CD4-positive, alpha-beta T cell treated with Interleukin-15 for 4 hours (primary cell): ENCODE measurements at places on chromosomes 13 and 19.

GRCh38 chr13:79141082-79141481 is 265.0 kb downstream of the RBM26 start:
- no peak for DNase-seq

DNA sequence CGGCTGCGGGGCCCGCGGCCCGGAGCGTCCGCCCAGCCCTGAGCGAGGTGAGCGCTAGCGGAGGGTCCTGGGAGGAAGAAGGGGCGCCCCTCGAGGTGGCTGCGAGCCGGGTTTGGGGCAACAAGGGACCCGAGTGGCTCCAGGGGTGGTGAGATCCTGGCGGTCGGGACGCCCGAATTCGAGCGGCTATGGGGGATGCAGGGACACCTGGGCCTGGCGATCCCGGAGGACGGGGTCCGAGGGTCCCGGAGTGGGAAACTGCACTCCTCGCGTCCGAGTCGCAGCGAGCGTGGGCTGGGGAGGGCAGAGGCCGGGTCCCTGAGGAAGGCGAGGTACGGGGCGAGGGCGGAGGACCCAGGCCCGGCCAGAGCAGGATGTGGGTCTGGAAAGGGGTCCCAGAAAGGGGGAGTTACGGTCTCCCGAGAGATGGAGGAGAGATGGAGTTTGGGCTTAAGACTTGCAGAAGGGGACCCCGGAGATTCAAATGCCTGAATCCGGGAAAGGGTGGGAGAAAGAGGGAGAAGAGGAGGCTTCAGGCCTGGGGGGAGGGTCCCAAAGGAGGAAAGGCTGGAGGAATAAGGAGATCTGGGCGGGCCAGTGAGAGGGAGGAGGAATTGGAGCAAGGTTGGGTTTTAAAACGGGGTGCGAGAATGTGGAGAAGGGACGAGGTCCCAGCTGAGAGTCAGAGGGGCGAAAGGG is 542 bp downstream of the CACNG7 start:
- no peak for DNase-seq

- DNase-seq, result no peak
Observed at GRCh38 chr13:97934590-97934989, 18.9 kb upstream of the IPO5 start.

DNA sequence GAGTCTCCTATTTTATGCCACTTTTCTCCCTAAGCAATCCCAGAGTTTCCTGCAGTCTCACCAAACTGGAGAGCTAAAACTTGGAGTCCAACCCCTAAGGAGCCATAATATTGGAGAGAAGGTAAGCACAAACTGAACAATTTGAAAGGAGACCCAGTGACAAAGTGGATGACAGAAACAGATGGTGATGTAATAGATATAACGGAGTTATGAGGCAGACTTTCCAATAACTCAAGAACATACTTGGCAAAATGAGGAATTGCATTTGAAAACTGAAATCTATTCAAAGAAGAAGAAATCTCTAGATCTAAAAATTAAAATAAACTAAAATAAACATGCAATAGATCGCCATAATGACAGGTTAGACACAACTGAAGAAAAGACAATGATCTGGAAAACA is 200.9 kb upstream of the MIR17HG start:
- no peak for DNase-seq

DNA sequence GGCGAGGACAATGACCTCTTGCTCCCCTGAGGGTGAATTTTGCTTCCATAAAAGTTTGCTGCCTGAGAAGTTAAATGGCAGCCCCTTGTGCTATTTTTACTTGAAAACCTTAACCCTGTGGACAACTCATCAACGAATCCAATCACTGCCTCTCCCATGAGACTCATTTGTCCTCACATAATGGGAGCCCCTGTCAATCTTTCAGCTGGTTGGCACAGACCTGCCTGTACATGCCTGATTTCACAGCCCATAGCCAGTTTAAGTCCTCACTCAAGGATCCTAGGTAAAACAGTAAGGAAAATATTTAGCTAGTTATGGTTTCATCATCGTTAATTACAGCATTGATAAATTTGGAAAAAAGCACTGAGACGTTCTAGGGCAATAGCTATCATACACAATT is 207.4 kb downstream of the NHLRC3 start:
- DNase-seq, result no peak

DNA sequence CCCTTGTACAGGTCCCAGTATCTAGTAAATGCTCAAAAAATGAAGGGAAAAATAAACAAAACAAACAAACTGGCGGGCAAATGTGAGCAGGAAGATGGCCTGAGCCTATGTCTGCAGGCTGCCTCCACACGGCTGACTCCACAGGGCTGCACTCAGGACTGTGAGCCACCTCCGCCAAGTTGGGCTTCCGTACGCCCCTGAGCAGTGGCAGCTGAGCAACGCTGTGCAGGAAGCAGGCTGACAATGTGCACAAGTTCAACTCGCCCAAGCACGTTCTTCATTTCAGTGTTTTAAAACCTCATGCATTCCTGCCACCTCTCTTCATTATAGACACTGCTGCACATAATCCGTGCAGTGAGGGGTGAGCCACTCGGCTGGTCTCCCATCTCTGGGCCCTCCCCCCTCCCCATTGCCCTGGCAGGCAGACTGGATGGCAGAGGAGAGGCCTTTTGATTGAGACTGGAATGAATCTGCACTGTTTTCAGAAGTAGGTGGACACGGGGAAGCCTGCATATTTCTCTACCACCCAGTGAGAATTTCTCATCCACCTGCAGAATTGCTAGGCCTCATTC is 915.3 kb downstream of the UQCRFS1 start:
- no peak for DNase-seq

DNA sequence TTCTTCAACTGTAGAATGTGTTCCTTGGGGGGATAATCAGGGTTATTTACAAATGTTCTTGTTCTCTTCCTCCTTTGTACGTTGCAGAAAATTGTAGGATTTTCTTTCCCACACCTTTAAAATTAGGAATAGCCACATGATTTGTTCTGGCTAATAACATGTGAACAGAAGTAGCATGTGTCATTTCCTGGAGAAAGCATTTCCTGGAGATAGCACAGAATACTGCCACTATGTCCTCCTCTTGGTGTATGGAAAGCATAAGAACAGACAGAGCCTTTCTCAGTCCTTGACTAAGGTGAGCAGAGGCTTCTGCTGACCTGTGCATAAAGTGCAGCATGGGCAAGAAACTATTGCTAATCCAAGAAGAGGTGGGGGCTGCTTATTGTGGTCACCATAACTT is 101.8 kb downstream of the FAM216B start:
- no peak for DNase-seq

- no peak for DNase-seq
Observed at GRCh38 chr19:10961073-10961860, 437 bp downstream of the SMARCA4 start.

DNA sequence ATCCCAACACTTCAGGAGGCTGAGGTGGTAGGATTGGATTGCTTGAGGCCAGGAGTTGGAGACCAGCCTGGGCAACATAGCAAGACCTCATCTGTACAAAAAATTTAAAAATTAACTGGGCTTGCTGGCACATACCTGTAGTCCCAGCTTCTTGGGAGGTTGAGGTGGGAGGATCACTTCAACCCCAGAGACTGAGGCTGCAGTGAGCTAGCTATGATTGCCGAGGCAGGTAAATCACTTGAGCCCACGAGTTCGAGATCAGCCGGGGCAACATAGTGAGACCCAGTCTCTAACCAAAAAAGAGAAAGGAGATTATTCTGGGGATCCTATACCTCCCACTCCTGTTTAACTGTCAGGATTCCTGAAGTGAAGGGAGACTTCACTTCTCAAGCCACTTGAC is 16.4 kb upstream of the GARRE1 start:
- no peak for DNase-seq

DNA sequence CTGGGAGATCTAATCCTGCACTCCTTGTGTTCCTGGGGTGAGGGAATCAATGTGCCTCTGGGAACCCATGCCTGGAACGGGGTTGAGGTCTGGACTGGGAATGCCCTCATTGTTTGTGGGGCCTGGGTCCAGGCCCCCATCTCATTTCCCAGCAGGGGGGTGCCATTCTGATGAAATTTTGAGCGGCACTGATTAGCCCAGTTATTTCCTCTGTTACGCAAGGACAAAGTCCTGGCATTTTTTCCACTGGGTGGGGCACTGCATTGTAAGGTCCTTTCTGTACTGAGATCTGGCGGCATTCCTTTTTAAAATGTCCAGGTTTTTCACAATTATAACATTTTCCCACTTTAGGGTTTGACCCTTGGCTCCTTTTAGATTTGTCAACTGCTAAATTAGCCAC is 14.8 kb downstream of the FPR3 start:
- DNase-seq, result no peak

DNA sequence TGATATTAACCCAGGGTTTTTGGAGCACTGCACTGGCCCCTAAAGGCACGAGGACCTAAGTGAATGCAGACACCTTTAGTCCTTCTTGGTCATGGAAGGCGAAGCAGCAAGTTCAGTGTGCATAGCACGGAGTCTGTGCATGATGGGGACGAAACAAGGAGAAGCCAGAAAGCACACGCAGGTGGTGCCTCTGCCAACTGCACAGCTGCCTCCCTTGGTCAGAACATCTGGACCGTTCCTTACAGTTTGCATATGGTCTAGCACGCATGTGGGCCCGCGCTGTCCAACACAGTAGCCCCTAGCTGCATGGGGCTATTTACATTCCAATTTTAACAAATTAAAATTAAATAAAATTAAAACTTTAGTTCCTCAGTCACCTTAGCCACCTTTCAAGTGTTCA is 44.0 kb downstream of the FLT3 start:
- DNase-seq, result no peak

DNA sequence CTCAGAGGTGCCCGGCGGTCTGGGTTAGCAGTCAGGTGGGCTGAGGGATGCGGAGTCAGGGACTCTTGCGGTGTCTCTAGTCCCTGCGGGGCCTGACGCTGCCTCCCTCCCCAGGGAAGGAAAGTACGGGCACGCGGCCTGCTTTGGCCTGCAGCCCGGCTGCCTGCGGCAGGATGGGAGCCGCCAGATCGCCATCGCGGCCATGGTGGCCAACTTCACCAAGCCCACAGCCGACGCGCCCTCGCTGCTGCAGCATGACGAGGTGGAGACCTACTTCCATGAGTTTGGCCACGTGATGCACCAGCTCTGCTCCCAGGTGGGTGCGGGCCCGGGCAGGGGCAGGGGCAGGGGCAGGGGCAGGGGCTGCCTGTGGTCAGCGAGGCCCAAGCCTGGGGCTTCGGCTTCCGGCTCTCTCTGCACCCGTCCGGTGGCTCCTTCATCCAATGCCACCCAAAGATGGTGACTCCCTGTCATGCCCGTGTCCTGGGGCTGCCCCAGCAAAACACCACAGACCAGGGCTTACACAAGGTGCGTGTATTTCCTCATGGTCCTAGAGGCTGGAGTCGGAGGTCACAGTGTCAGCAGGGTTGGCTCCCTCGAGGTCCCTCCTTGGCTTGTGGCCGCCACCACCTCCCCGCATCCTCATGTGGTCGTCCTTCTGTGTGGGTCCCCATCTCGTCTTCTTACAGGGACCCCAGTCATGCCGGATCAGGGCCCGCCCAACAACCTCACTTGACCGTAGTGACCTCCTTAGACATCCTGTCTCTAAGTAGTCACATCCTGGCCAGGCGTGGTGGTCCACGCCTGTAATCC is 11.3 kb upstream of the ZNF554 start:
- no peak for DNase-seq

GRCh38 chr19:8336072-8336569 is 6.9 kb downstream of the KANK3 start:
- DNase-seq, result no peak

DNA sequence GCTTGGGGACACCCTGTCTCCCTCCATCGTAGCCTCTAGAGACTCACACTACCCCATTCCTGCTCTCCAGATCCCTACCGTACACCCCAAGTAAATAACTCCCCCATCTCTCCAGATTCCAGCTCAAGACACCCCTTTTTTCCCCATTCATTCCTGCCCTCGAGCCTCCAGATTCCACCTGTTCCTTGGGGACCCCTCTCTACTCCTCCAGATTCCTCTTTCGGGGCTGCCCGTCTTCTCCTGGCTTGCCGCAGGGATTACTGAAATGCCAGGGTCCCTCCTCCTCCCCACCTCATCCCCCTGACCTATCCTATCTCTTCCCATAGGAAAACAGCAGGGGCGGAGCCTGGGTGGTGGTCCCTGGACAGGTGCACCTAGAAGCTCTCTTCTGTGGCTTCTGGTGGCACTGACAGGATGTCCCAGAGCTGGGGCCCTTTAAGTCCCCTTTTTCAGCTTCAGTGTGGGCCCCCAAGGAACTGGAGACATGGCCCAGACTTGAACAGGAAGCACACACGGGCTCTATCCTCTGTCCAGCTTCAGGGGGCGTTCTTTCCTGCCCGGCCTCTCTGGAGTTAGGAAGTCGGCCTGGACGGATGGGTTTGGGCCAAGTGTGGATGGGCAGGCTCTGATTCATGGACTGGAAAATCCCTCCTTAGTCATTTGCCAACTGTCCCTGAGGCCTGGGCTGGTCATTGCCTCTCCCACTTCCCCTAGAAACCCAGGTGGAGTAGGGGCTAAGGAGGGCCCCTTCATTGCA is 1.2 kb downstream of the ZSWIM4 start:
- DNase-seq, result no peak

DNA sequence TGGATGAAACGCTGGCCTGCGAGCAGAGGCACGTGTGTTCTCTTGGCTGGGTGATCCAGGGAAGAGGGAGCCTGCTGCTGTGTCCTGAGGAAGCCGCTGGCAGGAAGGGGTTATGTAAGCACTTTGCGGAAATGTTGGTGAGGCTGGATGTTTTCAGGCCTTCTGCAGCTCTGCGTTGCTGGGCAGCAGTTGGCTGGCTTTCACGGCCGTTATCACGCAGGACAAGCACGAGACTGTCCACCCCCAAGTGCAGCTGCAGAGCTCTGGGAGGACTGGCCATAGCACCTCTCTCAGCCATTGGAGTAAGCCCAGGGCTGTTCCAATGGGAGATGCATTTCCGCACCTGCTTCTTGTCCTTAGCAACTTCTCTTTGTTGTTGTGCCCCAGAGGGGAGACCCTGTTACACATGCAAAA is 146.9 kb upstream of the SOX21 start:
- no peak for DNase-seq

- no peak for DNase-seq
Observed at GRCh38 chr19:15461694-15462093, 2.6 kb downstream of the RASAL3 start.

- DNase-seq, result no peak
Observed at GRCh38 chr13:44312834-44313551, 60.6 kb upstream of the SERP2 start.

GRCh38 chr13:109844396-109844795 is 58.0 kb upstream of the IRS2 start:
- DNase-seq, result no peak
